ENCODE measurements at places on chromosomes 12 and 14.

GRCh38 chr12:16857456-16857923, 251.5 kb upstream of the LMO3 start:
- DNase-seq: no peak

DNA sequence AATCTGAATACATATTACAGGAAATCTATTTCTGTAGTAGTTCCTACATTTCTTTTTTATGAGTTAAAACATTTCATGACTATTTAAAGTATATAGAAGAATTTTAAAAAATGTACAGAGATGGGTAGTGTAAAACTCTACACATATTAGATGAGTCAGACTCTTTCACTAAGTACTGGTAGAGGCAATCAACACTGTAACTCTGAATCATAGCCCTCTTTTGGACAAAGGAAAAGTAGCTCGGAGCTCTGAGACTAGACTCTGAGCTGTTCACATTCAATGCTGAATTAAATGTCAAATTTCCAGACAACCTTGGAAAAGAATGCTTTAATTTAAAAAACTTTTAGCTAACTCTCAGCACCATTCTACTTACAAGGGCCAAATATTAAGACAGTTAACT, 3.4 kb downstream of the PTCSC3 start:
- DNase-seq: no peak

DNA sequence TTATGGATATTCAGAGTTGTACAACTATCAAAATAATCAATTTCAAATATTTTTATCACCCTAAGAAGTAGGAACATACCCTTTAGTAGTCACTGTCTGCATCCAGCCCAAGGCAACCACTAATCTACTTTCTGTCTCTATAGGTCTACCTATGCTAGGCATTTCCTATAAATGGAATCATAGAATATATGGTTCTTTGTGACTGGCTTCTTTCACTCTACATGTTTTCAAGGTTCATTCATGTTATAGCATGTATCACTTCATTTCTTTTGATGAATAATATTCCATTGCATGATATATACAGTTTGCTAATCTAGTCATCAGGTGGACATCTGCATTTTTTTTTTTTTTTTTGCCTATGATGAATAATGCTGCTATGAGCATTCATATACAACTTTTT, 112.4 kb downstream of the PPP1R12A start:
- no peak for DNase-seq

DNA sequence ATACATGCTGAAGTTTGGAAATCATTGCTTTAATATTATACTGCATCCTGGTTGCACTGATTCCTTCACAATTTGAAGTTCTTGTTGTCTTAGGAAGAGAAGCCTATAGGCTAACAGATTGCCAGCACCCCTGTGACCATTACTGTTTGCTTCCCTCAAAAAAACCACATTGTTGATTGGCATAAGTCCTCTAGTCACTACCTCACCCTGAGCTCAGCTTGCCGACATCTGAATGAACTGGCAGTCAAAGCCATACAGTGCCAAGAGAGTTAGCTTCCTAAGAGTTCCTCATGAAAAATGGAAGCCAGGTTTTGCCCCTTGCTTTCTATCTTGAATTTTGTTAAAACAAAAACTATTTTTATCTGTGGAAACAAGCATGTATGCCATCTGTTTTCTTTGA, 276.1 kb downstream of the SYT1 start:
- no peak for DNase-seq

GRCh38 chr12:55899082-55899481, 28.6 kb downstream of the PYM1 start:
- DNase-seq: no peak
